Stimulated activated CD8-positive, alpha-beta memory T cell treated with anti-CD3 and anti-CD28 coated beads, Interleukin-2, amount 100 ng/mL, for 1 hour (primary cell): ENCODE measurements at places on chromosomes 4 and X.

DNA sequence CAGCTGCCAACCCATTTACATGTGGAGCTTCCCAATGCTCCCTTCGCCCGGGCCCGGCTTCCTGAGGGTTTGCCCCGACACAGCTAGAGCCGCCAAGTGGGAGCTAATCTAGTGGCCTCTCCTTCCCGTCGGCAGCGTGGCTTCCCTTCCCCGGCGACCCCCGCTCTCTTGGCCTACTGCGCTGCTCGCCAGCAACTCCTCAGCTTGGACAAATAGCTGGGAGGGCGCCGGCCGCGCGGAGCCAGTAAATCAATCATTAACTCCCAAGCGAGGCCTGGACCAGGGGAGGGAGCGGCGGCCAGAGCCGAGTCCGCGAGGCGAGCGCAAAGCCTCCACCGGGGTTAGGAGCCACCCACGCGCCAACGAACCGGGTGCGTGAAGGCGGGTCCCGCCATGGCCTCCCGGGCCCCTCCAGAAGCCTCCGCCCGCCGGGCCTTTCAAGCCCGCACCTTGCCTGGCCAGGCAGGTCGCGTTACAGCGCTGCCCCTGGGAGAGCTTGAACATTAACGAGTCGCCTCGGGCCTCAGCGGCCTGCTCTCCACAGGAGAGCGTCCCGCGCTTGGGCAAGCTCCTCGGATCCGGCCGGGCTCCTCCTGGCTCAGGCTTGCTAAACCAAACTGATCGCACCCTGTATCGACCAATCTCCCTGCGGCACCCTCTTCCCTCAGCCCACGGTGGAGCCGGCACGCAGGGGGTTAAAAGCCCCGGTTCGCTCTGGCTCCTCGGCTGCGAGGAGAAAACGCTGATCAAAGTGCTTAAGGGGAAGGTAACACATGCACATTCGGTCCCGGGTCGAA, 10.6 kb upstream of the BCOR start:
- DNase-seq = no peak

GRCh38 chrX:45208121-45208856, 7.6 kb upstream of the DIPK2B start:
- no peak for DNase-seq

DNA sequence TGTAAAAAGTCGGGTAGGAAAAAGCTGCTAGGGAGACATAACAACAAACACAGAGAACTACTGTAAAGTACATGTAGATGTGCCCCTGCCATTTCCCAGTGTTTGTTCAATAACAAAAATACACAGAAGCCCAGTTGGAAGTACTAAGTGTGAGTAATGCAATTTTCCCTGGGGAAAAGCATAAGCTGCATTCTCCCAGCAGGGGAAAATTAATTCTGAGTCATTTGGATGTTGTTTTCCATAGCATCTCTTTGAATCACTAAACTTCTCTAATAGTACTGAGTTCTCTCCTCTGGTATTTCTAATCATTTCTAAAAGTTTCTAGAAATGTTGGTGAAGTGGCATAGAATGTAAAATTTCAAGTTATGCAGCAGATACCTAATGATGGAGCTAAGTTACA, 1114.9 kb downstream of the C4orf33 start:
- DNase-seq = no peak

DNA sequence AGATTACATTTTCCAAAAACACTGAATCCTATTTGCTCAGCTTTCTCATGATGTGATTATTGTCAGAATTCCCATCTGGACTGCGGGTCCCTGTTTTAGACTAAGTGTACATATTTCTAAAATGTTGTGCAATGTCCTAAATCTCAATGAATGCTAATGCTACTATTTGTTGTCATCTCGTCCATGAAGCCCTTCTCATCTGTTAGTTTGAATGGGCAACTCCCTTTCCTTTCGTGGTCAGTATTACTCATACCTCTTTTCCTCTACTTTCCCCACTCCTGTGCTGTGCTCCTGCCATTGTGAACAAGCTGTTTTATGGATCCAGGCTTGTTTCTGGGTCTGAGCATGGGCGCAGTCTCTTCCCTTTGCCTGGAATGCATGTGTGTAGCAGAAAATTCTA, 91.0 kb downstream of the MID1 start:
- no peak for DNase-seq

GRCh38 chr4:107977966-107978705, 11.6 kb upstream of the HADH start:
- no peak for DNase-seq

DNA sequence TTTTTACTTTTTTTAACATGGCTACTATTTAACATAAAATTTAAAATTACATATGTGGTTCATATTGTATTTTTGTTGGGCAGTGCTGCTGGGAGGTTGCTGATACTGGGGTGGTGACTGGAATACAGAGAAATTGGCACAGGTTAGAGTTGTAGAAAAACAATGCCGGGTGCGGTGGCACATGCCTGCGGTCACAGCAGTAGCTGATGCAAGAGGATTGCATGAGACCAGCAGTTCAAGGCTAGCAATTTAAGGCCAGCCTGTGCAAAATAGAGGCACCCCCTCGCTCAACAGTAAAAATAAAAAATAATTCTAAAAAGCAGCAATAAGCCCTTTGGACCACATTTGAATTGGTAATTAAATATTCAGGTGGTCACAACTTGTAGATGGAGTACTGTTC, 11.8 kb upstream of the CPE start:
- DNase-seq = no peak

DNA sequence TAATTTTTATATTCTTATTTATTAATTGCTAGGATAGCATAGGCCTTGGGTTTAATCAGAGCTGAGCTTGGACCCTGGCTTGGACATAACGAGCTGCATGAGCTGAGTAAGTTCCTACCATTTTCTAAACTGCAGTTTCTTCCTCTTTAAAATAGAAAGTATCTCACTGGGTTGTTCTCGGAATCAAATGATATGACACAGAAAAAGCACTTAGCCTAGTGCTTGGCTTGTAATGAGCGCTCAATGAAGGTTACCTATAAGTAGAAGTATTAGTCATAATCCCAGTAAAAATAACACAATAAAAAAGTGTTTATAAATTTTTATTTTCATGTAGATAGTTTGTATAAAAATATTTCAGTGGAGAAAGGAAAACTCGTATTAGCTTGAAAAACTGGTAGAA, 113.3 kb upstream of the PDLIM3 start:
- no peak for DNase-seq

- no peak for DNase-seq
Measured at GRCh38 chr4:138097912-138098600, 144.1 kb downstream of the SLC7A11 start.

GRCh38 chr4:7778510-7779431, 160.9 kb downstream of the AFAP1 start:
- no peak for DNase-seq

DNA sequence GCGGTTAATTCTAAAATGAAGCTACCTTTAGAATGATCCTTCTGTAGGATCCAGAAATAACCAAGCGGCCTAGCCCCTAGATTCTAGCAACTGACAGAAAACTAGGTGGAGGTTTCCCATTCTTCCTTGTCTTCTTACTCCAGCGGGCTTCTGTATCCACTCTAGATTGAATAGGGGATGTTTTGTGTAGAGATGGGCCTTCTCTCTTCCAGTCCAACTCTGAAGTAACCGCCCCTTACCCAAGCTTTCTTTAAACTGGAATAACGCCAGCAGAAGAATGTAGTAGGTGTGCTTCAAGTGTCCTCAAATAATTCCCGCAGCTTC, 386 bp upstream of the TMEM184C start:
- DNase-seq = no peak

DNA sequence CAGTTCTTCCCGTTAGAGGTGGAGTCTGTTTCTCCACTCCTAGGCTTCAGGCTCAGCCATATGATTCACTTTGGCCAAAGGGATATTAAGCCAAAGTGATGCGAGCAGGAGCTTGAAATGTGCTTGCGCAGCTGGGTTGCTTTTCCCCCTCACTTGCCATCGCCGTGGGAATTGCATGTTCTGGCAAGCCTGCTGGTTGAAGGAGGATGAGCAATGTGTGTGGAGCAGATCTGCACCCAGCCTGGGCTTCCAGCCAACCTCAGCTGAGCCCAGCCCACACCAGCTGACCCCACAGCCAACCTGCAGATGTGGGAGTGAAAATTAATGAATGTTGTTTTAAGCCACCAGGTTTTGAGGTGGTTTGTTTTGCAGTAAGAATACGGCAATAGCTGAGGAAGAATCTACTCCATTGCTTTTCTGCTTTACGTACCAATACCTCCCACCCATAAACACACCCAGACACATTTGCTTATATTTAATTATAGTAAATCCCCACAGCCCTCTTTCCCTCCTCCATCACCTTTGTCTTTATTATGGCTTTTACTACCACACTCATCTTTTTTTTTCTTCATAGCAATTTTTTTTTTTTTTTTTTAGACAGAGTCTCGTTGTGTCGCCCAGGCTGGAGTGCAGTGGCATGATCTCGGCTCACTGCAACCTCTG, 132.8 kb upstream of the FUNDC1 start:
- no peak for DNase-seq

GRCh38 chr4:112036886-112037285, 108.4 kb upstream of the FAM241A start:
- DNase-seq = no peak

DNA sequence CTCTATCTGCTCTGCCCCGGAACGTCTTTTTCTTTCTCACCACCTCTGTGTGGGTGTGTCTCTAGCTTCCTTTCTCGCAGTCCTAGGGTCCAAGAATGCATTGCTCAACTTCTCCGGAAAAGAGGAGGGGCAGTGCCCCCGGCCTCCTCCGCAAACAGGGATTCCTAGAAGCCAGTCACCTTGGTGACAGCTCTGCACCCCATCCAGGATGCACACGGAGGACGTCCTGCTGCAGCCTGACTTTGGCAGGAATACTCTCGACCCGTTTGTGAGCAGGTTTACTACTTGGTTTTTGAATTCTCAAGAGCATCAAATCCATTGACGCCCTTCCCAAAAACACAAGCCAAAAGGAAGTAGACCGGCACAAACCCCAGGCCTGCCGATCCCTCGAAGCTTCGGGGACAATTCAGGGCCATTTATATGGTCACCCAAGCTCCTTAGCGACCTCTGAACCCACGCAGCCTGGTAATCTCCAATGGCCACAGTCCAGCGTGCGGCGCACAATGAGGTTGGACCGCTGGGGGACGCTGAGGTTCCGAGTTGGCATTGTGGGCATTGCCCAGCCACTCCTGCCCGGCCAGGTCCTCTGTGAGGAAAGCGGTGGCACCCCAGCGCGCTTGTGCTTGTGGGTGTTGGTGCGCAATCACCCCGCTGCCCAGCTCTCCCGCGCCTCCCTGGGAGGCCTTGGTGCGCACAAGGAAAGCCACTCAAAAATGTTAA, 9.8 kb downstream of the NKX3-2 start:
- DNase-seq = no peak

DNA sequence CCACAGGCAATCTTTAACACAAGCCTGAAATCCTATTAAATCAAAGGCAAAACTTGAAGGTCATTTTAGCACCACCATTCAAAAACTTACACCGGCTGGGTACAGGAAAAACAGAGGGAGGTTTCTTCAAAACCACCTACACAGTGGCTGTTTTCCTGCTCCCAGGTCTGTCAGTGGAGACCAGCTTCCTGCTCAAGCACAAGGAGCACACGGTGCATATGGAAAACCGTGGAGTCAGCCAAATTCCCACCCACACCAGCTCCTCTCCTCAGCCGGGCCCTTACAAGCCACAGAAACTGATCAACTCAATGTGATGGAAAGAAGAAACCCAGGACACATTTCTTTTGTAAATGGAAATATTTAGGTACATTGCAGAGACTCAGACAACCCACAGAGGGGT, 14.3 kb upstream of the FAM241A start:
- DNase-seq = no peak

DNA sequence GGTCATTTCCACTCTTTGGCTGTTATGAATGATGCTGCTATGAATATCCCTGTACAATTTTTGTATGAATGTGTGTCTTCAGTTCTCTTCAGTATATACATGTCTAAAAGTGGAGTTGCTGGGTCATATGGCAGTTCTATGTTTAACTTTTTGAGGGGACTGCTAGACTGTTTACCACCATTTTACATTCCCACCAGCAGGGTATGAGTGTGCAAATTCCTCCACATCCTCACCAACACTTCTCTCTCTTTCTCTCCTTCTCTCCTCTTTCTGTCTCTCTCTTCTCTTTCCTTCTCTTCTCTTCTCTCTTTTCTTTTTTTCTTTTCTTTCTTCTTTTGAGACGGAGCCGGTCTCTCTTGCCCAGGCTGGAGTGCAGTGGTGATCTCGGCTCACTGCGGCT, 7.8 kb downstream of the WWC2 start:
- no peak for DNase-seq

- no peak for DNase-seq
Measured at GRCh38 chr4:155403886-155404285, 27.1 kb upstream of the MAP9 start.

- no peak for DNase-seq
Measured at GRCh38 chr4:26787461-26788340, 72.9 kb upstream of the STIM2 start.

DNA sequence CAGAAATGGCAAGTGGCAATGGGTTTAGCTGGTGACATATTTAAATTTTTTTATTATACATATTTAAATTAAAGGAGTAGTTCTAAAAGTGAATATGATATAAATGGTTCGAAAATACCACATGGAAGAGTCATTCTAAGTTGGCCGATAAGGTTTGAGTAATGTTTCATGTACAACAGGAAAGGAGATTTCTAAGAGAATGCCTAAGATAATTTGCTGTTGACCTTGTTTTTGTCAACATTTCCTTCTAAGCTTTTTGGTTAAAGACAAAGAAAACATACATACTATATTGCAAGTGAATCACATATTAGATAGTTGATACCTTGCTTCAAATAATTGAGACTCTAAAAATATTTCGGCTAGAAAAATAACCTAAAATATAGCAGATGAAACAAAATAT, 526.6 kb upstream of the SLIT2 start:
- DNase-seq = no peak

GRCh38 chr4:154526151-154526550, 24.0 kb downstream of the PLRG1 start:
- DNase-seq = no peak

GRCh38 chr4:36348403-36348938, 67.1 kb downstream of the DTHD1 start:
- DNase-seq = no peak

GRCh38 chr4:67531379-67531962, 13.8 kb downstream of the CENPC start:
- no peak for DNase-seq

- DNase-seq = no peak
Measured at GRCh38 chr4:142091085-142091513, 454.7 kb downstream of the IL15 start.

GRCh38 chr4:153757407-153757806, 2.4 kb downstream of the RNF175 start:
- DNase-seq = no peak

DNA sequence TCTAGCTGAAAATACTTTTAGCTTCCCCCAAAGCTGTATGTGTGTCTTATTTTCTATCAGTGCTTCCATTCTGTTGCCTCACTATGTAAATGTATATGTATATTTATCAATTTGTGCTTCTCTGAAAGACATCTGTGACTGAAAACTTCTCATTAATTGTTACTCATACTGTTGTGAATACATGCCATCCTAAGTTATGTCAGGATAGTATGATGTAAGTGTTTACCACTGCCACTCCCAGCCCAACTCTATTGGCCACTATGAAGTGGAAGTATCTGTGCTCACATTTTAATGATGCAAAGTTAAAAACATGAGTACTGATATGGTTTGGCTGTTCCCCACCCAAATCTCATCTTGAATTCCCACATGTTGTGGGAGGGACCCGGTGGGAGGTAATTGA, 24.4 kb downstream of the GATB start:
- no peak for DNase-seq

GRCh38 chr4:36288731-36289426, 7.5 kb downstream of the DTHD1 start:
- no peak for DNase-seq
